ENCODE measurements at places on chromosomes 1 and 21. TPM values are rescaled to one million over a fixed set of nuclear protein-coding genes. Genes with fewer than 3 reads are reported as not detected.
A peak's percentile ranks its signal among the peaks of the same experiment; 100 is the strongest.

DNA sequence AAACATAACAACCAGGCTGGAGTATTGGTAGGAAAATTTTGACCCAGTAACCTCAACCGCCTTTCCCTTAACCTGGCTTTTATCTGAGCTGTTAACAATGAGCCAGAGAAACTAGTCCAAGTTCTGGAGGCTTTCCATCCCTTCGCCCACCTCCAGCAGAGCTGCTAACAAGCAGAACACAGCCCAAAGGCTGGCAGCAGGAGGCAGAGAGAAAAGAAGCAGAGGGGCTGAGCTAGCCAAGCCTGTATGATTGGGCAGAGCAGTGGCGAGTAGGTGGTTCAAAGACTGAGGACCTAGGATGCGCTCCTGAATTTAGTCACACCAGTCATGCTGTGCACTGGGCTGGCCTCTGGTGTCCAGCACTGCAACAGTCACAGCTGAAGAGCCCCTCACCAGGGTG lies 123.0 kb downstream of the TNR start:
- H3K27me3 ChIP-seq: no peaks in the 10 kb centered on the region
- no peaks in the 10 kb centered on the region for H3K36me3 ChIP-seq
- H3K4me1 ChIP-seq: peaks cover 9% of the 10 kb centered on the region
- no peak overlapping the region for H3K27ac ChIP-seq
- H3K4me3 ChIP-seq: no peak overlapping the region

GUCA2B gene
- not detected for total RNA-seq

FMO5 gene
- total RNA-seq: 0.12 TPM

TMEM269 gene
- total RNA-seq: not detected

DNA sequence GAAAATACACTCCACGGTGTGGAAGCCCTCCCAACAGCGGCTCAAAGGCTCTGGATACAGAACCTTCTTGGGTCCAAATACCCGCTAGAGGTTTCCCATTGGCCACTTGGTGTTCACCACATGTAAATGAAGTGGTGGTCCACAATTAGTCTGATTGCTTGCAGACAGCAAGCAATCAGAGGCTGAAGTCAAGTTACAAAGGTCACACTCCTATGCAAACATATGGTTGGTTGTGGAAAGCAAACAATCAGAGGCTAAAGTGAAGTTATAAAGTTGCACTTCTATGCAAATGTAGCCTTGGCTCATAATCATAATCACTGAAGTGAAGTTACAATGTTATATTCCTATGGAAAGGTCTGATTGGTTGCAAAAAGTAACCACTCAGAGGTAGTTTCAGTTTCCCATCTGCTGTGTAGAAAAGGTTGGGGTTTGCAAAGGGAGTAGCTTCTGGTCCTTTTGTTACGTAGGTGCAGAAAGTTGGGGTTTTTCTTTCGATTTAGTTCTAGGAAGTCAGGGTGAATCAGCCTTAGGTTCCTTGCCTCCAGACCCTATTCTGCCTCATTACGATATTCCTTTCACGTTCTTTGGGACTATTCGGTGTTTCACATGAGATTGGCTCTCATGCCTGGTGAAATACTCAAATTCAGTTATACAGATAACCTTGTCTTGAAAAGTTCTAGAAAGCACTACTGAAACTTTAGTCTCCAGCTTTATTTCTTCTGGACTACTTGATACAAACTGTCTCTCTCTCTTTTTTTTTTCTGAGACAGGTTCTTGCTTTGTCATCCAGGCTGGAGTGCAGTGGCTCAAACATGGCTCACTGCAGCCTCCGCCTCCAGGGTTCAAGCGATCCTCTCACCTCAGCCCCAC lies 36.7 kb upstream of the MTF2 start:
- peak overlapping the region; percentile 83 for H3K4me3 ChIP-seq
- H3K36me3 ChIP-seq: no peaks in the 10 kb centered on the region
- DNase-seq: peak; percentile 88
- H3K27ac ChIP-seq: peak overlapping the region; percentile 88
- no peaks in the 10 kb centered on the region for H3K27me3 ChIP-seq
- peaks cover 27% of the 10 kb centered on the region for H3K4me1 ChIP-seq

DNA sequence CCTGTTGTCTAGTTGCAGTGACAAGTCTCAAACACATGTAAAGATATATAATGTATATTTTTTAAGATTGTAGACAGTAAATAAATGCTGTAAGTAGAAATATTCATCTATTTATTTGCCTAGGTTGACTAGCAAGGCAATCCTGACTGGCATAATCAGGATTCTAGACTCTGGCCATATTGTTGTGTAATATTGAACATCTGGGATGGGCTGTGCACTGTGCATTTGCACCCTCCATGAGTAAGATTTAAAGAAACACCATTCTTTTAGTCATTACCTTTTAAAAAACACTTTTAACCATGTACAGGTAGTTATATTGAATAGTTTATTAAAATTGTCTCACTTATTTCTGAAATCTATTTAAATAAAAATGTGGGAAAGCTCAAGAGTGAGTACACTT lies 32.4 kb downstream of the RASAL2 start:
- H3K27ac ChIP-seq: no peak overlapping the region
- DNase-seq: no peak
- no peaks in the 10 kb centered on the region for H3K36me3 ChIP-seq
- H3K4me1 ChIP-seq: no peaks in the 10 kb centered on the region

PTCH2 gene
- total RNA-seq: 1.0 TPM

GRCh38 chr21:38804030-38804788 lies 1.5 kb upstream of the ETS2 start:
- no peak for DNase-seq
- peaks cover 13% of the 10 kb centered on the region for H3K36me3 ChIP-seq
- peaks cover 6% of the 10 kb centered on the region for H3K27me3 ChIP-seq
- peak overlapping the region; percentile 86 for H3K4me3 ChIP-seq
- peaks cover 24% of the 10 kb centered on the region for H3K4me1 ChIP-seq

TGFB2 gene
- not detected for total RNA-seq

DNA sequence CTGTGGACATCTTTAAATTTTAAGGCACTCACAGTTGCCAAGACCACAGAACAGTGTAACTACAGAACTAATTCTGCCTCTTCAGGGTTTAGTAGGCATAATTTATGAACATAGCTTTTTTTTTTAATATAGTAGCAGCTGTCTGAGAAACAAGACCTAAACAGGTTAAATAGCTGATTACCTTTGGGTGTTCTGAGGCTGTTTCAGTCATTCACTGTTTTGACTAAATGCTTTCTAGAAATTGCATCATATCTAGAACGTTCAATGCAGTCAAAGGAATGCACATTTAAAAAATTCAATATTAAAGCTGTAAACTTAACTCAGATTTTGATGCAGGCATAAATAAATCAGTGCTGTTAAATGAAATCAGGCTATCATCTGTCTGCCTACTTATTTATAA lies 101.6 kb downstream of the BRINP3 start:
- H3K27me3 ChIP-seq: no peaks in the 10 kb centered on the region
- no peaks in the 10 kb centered on the region for H3K36me3 ChIP-seq
- no peak overlapping the region for H3K4me3 ChIP-seq
- H3K4me1 ChIP-seq: no peaks in the 10 kb centered on the region
- H3K27ac ChIP-seq: no peak overlapping the region
- no peak for DNase-seq

All from activated CD4-positive, alpha-beta T cell treated with anti-CD3 and anti-CD28 coated beads, Interleukin-2, amount 10 ng/mL, durations not matched to agents 24 days and 14 days (primary cell).